Choroid plexus epithelial cell (primary cell): ENCODE measurements at places on chromosomes 4 and X.
A peak's percentile ranks its signal among the peaks of the same experiment; 100 is the strongest.

DNA sequence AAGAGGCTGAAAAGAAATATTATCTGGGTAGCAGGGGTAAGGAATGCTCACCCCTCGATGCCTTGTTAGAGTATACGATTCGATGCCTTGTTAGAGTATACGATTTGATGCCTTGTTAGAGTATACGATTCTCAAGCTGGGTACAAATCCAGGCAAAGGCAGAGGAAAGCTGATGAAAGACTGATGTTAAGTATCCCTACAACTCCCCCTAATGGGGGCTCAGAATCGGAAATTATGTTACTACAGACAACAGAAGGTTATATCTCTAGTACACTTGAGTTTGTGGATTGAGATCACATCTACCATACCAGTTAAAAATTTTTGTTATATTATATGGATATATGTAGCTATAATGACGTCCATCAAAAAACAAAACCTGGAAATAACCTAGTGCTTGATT is 4.8 kb downstream of the LRRC66 start:
- DNase-seq, result peak; percentile 54

DNA sequence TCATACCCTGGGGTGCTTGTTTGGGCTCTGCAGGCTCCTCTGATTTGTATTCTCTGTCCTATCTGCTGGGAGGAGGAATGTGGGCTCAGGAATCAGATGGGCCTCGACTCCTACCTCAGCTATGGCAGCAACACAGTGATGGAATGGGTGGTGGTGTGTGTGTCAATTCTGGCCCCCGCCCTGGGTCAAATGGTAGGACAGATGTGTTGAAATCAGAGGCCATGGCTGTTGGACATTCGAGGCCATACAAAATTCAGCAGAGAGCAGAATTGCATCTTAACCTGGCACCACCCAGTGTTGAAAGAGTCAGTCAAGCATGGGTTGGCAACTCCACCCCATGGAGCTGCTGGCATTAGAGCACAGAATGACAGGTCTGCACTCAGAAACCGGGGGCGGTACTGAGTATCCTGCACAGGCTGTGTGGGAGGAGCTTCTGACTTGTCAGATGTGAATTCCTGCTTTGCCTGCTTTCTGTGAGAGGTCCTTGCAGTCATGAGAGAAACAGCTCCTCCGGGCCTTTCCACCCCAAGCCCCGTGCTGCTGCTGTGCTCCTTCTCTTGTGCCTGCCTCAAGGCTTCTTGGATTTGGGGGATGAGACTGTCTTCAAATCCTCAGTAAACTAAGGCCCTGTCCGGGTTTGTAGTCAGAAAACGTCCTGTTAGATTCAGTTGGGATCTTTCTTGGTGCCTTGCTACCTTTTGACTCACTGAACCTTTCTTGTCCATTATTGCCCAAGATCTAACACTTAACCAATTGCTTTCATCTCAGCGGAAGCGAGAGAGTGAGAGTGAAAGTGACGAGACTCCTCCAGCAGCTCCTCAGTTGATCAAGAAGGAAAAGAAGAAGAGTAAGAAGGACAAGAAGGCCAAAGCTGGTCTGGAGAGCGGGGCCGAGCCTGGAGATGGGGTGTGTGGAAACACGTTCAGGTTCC is 13.0 kb downstream of the DKC1 start:
- DNase-seq, result peak; percentile 54

GRCh38 chrX:1853916-1854315 is 239.1 kb downstream of the ASMT start:
- no peak for DNase-seq

- DNase-seq, result no peak
Observed at GRCh38 chrX:39985071-39985470, 112.7 kb downstream of the BCOR start.

DNA sequence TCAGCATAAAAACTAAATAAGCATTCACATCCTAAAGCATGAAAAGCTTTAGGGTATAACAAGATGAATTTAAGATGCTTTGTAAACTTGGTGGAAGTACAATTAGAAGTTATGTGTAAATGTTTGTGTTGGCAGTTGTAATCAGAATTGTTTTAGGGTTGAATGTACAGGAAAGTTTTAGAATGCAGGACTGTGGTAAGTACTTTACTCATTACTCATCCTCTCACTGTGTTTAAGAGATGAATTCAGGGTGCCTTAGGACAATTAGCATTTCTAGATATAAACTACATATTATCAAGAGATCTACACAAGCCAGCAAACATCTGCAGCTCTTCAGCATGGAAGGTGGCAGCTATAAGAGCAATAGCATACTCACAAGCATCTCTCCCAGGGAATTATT is 77.5 kb upstream of the ELOVL6 start:
- DNase-seq, result peak; percentile 56

GRCh38 chr4:186813377-186814068 is 89.9 kb upstream of the FAT1 start:
- DNase-seq, result no peak

DNA sequence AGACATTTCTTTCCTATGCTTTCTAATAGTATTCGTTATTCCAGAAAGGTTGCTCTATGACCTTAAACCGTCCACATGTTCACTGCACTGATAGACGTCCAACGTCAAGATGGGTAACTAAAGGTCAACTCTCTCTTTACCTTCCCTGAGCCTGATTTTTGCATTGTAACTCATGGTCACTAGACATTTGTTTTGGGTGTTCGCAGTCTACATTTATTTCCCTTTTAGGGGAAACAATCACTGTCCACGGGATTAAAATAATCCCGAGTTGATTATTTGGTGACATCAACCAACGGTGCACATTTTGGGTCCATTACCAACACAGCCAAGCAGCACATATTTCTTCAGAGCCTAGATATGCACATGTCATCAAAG is 540 bp upstream of the HADH start:
- DNase-seq, result no peak

DNA sequence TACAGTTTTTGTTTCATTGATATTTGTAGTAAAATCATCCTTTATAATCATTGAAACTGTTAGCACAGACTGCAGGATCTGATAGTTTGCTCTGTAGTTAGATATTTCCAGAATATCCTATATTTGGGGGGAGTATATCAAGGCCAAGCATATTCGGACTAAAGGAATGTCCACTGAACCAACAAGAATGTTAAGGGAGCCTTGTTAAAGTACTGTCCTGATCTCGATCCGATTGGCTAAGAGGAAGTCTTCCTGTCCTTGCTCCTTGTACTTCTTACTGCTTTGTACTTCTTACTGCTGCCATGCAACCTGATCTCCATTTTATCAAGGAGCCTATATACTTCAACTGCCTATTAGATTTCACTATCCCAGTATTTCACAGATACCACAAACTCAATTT is 449.3 kb downstream of the RPA4 start:
- DNase-seq, result peak; percentile 36

DNA sequence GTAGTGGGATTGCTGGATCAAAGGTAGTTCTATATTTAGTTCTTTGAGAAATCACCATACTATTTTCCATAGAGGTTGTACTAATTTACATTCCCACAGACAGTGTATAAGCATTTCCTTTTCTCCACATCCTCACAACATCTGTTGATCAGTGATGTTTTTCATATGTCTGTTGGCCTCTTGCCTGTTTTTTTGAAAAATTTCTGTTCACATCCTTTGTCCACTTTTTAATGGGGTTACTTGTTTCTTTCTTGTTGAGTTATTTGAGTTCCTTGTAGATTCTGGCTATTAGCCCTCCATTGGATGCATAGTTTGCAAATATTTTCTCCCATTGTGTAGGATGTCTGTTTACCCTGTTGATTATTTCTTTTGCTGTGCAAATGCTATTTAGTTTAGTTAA is 72.6 kb downstream of the STOX2 start:
- no peak for DNase-seq

GRCh38 chr4:40687676-40688389 is 58.2 kb upstream of the RBM47 start:
- peak; percentile 31 for DNase-seq

- peak; percentile 98 for DNase-seq
Observed at GRCh38 chr4:77036206-77036605, 39.6 kb downstream of the CCNI start.

DNA sequence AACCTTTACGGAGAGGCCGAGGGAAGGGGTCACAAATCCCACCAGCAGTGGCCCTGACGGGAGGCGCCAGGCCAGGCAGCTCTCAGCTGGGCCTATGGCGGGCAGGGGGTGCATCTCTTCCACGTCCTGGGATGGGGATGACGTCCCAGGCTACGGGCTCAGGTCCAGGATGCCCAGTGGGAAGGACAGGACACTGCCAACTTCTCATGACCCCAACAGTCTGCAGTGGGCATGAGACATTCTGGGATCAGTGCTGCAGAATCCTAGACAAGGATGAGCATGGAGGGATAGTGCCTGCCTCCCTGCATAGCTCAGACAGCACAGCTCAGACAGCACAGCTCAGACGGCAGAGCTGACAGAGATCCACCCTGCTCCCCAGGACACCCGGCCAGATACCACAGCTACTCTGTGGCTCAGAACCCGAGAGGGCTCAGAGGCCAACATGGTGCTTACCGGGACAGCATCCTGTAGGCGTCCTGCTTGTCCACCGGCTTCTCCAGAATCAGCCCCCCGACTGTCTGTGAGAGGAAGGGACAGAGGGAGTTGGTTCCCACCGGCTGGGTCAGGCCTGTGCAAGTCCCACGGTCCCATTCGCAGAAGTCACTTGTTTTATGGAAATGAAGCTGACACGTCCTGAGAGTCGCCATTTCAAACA is 17.3 kb downstream of the ASMTL start:
- no peak for DNase-seq

- peak; percentile 39 for DNase-seq
Observed at GRCh38 chrX:154325541-154325940, 29.9 kb downstream of the TKTL1 start.

- no peak for DNase-seq
Observed at GRCh38 chr4:180682776-180683175, 1560.4 kb upstream of the TENM3 start.

DNA sequence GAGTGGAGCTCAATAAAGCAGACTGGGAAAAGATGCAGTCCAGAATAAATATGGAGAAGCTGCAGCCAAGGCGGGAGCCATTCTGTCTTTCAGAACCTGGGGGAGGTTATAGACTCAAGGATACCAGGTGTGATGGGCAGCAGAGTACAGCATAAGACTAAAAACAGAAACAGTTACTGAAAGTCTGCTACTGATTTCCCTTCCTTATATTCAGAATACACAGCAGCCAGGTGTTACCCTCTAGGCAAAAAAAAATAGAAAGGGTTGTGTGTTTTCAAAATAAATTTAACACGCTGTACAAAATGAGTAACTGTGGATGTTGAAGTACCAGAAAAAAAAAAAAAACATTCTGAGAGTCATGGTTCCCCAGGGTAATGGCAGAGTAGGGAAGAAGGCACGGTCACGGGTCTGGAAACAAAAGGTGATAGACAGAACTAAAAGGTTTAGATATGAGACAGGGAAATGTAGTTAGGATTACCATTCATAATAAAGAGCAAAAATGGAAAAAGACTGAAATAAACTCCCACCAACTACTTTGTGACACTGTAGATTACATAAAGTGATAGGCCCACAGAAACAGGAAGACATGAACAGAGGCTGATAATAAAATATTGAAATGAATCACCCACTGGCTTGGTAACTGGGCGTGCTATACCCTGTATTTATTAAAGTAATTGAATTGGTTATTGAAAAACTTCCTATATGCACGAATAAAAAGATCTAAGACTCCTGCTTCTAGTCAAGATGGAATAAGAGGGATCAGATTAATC is 10.8 kb upstream of the HHIP start:
- DNase-seq, result no peak

- DNase-seq, result no peak
Observed at GRCh38 chrX:44344194-44344593, 722 bp upstream of the EFHC2 start.

- DNase-seq, result peak; percentile 43
Observed at GRCh38 chr4:88866862-88867550, 169.4 kb upstream of the NAP1L5 start.

GRCh38 chr4:41426539-41426938 is 111.4 kb upstream of the LIMCH1 start:
- DNase-seq, result no peak

DNA sequence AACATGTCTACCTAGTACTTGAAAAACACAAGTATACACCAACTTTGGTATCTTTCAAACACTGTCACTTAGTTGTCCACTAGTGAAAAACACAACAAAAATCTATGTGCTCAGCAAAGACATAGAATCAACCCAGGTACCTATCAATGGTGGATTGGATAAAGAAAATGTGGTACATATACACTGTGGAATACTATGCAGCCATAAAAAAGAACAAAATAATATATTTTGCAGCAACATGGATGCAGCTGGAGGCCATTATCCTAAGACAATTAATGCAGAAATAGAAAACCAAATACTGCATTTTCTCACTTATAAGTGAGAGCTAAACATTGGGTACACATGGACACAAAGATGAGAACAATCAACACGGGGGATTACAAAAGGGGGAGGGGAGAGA is 148.7 kb downstream of the ENOX2 start:
- DNase-seq, result no peak

- DNase-seq, result peak; percentile 85
Observed at GRCh38 chr4:107740950-107741701, 21.1 kb upstream of the PAPSS1 start.

GRCh38 chr4:24662056-24662455 is 77.7 kb upstream of the DHX15 start:
- DNase-seq, result no peak

DNA sequence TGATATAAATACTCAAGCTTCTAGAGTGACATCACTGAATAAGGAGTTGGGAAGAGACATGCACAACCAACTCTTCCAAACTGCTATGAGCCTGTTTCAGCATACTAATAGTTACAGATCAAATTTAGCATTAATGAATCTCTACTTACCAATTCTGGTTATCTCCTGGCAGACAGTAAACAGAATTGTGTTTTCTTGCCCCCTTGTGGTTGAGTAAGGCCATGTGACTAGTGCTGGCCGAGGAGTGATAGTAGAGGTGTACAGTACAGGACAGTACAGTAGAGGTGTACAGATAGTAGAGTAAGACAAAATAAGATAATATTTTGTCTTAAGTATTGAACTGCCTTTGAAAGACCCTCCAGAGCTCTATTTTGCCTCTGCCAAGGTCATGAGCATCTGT is 681.4 kb downstream of the GABRG1 start:
- DNase-seq, result peak; percentile 43

GRCh38 chrX:11619441-11619840 is 46.3 kb downstream of the ARHGAP6 start:
- no peak for DNase-seq

GRCh38 chr4:17336524-17336961 is 175.3 kb downstream of the QDPR start:
- no peak for DNase-seq

- peak; percentile 35 for DNase-seq
Observed at GRCh38 chr4:155629956-155630355, 36.7 kb upstream of the GUCY1A1 start.

DNA sequence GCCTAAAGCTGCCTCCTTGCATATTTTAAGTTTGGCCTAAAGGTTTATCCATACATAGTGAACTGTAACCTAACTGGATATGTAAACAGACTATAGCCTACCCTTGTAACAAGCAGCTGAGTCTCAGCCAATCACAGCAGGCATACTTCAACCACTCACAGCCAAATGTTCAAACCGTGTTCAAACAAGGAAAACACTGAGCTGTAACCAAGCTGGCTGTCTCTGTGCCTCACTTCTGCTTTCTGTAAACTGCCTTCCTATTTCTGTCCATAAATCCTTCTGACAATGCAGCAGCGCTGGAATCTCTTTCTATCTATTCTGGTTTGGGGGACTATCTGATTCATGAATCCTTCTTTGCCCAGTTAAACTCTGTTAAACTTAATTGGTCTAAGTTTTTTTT is 16.4 kb downstream of the DSPP start:
- DNase-seq, result no peak
